Activated T-helper 1 cell treated with anti-CD3 and anti-CD28 coated beads, Interleukin-2, amount 50 U/mL, for 16 hours (primary cell): ENCODE measurements at places on chromosomes 6 and 20.

- DNase-seq = no peak
These were observed 13.5 kb downstream of the PTPN1 start for GRCh38 chr20:50523552-50524167.

DNA sequence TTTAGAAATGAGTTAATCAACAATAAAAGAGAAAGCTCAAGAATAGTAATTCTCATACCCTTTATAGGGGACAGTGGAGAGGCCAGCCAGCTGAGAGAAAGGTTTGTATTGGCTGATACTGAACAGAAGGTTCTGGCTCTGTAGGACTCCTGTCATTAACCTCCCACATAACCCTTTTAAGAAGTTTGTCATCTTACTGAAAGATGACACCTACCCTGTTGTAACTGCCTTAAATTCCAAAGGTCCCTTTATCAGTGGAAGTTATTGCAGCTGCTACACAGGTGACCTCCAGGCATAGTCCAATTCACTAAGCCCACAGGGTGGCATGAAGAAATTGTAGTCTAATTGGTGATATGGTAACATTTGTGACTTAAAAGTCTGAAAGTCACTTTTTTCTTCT is 790.1 kb downstream of the TENT5A start:
- DNase-seq = no peak

GRCh38 chr6:159168536-159169192 is 536 bp upstream of the FNDC1 start:
- DNase-seq = no peak

GRCh38 chr6:22145823-22146677 is 150.8 kb downstream of the PRL start:
- no peak for DNase-seq

GRCh38 chr20:58215116-58215515 is 13.3 kb downstream of the ANKRD60 start:
- no peak for DNase-seq

DNA sequence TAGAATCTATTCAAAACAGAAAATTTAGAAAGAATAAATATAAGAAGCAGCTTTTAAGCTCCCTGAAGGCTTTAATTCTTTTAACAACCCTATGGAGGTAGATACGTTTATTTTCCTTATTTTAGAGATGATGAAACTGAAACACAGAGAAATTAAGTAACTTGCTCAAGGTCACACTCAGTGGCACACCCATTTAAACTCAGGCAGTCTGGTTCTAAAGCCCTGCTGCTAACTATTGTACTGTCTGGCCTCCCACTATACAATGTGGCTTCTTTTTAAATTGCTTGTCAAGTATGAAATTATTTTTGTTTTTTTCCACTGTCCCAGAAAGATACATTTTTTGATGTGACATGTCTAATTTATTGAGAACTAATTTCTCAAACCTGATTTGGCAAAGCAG is 55.7 kb downstream of the FAM217A start:
- DNase-seq = no peak

DNA sequence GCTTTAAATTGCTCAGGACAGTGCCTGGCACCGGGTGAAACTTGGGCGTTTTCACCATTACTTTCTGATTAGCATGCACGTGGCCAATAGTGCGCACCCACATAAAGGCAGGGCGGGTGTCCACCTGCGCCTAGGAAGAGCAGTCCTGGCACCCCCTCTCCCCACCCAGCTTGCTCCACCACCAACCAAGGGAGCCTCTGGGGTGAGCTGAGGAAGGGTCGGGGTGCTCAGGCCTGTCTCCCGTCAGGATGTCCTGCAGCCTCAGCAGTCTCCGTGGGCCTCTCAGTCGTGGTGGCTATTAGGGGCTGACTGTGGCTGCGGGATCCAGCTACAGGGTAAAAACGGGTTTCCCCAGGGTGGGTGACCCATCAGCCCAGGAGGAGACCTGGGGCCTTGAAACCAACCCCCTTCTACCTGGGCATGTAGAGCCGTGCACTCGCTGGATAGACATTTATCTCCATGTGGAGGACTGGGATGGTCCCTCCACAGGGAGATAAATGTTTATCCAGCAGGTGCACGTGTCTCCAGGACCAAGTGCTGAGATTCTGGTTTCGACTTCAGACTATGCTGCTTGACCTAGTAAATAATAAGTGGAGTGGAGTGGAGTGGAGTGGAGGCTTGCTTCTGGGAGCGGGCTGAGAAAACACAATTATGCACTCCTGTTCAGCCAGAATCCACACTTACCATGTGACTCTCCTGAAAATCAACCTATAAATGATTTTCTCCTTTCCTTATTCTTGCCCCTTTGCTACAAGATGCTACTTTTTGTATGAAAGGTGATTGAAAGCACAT is 91.1 kb downstream of the ZDHHC14 start:
- no peak for DNase-seq

- DNase-seq = no peak
These were observed 61.2 kb downstream of the SRC start for GRCh38 chr20:37407019-37407566.

DNA sequence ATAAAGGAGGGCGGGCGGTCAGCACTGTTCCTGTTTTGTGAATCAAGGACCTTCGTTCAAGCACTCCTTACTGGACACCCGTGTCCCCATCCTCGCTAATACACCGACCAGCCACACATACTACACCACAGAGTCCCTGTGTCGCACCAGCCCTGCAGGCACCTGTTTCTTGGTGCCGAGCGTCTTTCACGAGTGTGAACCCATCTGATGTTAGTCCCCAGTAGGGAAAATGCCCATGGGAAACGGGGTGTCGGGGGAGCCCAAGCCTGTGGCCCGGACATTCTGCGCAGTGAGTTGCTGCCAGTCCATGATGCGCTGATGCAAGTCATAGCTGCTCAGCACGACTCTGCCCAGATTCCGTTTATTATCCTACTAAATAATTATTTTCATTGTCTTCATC is 74.7 kb downstream of the TTLL2 start:
- no peak for DNase-seq

GRCh38 chr6:112086744-112087135 is 542 bp downstream of the TUBE1 start:
- DNase-seq = no peak

DNA sequence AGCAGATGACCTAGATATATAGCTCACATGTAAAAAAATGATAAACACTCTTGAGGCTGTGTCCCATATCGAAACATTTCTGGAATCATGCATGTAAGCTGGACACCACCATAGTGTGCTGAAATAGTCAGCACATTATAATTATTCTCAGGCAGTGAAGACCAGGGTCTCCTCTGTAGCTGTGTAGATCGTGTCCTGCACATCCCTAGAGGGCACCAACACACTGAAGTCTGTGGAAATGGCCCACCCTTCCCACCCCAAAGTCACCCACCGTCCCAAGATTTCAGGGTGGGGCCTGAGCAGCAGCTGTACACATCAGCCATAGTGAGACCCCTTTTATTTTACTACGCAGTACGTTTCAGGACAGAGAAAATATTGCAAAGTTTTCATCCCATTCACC is 21.0 kb upstream of the TMEM30A start:
- no peak for DNase-seq

DNA sequence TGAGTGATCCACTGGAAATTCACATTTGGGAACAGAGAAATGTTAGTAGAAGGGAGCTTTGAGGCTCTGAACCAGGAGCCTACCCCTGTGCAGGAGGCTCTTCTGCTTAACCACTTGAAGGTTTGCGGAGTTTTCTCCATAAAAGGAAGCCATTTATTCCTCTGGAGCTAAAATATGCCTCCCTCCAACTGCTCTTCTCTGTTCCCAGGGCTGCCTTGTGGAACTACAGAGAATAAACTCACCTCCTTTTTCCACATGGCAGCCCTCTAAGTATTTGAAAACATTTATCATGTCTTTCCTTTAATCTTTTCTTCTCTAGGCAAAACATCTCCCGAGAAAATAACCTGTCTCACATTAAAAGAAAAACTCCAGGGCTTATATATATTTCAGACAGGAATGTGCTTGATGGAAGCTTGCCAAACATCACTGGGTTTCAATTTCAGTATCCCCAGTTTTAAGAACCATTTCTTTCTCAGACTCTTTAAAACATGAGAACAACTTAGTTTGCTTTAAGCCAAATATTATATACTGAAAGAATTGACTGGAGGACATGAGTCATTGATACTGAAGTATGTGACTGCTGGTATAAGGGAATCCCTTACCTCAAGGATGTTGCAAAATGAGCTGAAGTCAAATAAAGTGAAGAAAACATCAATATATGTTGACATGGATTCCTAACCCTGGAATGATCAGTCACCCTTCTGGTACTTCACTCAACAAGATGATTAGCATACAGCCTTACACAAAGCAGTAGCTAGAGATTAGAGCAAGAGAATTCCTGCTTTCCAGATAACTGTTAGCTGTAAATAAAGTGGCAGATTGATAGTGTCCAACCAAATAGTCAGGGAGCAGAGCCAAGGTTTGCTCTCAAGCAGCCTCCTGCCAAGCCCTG is 74.0 kb downstream of the ZBTB2 start:
- no peak for DNase-seq

DNA sequence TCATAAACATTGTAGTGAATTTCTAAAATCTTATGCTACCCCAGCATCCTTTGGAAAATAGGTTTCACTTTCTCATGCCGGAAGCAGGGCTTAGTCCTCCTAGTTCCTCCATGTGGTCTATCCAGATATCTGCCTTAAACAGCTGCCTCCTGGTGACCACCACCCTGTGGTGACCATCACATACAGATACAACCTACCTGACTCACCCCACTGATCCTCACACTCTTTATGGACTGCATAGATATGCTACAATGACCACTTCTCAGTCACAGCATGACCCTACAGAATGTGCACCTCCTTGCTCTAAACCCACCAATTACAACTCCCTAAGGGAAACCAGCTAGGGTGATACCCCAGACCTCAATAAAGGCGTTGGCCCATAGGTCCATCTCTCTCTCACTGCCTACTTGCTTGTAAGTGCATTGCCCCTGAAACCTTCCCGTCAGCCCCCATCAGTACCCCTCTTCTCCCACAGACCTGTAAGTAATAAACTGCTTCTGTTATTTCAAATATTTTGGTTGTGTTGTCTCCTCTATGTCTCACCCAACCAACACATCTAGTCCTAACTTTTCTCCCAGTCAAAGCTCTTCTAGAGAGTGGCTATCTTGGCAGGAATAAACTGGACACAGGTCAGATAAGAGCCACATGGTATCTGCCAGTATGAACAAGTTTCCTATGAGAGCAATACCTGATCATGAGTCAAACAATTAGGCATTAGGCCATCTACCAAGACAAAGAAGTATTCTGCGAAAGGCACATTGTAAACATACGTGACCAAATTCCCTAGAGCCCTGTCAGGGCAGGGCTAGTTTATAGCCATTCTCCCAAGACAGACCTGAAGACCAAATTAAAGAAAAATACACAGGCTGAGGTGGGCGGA is 39.4 kb upstream of the PLEKHG1 start:
- no peak for DNase-seq

DNA sequence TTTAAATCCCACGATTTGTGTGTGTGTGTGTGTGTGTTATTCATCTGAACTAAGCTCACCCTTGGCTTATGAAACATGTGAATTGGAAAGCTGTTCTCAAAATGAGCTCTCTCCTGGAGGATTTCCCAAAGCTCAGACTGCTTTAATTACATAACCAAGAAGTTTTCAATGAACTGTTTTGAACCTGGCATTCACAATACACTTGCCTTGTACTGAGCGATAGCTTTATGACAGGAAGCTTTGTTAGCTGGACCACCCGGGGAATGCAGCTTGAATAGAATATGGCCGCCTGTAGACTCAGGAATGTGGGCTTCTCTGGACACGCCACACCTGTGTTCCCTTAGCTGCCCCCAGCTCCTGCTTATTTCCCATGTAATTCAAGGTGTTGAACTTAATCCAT is 71.4 kb upstream of the PREP start:
- DNase-seq = no peak

- DNase-seq = no peak
These were observed 2.1 kb downstream of the FKBP1C start for GRCh38 chr6:63213325-63213724.

- no peak for DNase-seq
These were observed 407.7 kb downstream of the CDH26 start for GRCh38 chr20:60365882-60366281.

GRCh38 chr20:46959821-46960220 is 65.2 kb downstream of the EYA2 start:
- no peak for DNase-seq

DNA sequence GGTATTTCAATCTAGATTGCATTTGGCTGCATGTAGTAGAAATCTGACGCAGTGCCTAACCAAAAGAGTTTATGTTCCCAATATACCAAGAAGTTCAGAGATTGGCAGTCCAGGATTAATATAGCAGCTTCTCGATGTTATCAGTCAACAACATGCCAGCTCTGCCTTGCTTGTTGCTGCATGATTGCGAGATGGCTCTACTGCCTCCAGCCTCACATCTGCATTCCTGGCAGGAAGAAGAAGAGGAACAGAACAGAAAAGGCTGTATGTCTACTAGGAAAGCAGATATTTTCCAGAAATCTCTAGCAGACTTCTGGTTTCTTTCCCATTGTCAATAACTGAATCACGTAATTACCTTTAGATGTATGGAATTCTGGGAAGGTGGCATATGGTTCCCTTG is 60.8 kb downstream of the SLC35D3 start:
- DNase-seq = no peak

DNA sequence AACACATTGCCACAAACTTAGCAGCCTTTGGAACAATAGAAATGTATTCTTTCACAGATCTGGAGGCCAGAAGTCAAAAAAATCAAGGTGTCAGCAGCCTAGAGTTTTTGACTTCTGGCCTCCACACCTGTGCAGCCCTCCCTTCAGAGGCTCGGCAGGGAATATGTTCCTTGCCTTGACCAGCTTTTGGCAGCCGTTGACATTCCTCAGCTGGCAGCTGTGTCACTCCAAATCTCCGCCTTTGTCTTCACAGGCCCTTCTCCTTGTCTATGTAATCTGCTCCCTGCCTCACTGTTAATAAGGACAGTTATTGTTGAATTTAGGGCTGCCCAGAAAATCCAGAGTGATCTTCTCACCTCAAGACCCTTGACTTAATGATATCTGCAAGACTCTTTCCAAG is 17.2 kb upstream of the AHI1 start:
- DNase-seq = no peak

DNA sequence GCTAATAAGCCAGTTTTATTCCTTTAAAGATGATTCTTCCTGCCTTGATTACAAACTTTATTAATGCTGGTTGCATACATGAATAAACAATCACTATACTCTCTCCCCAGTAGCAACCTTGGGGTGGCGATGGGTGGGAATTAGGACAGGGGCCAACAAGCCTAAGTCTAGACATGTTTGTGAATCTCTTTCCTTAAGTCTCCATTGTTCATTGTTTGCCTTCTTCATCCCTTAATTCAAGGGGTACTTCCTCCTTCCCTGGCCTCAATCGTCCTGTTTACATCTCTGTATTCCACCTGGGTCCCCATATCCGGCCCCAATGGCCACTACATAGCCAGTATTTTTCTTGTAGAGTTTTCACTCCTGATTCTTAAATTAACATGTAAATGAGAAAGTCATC is 66.0 kb downstream of the ARHGAP18 start:
- no peak for DNase-seq

GRCh38 chr6:100946021-100946540 is 65.0 kb upstream of the ASCC3 start:
- DNase-seq = no peak

GRCh38 chr6:108009894-108010293 is 51.9 kb upstream of the SEC63 start:
- no peak for DNase-seq
